GM12878 (cell line): ENCODE measurements at places on chromosomes 4 and X.

GRCh38 chrX:725971-726370 lies 95.4 kb downstream of the SHOX start:
- DNase-seq: no peak

DNA sequence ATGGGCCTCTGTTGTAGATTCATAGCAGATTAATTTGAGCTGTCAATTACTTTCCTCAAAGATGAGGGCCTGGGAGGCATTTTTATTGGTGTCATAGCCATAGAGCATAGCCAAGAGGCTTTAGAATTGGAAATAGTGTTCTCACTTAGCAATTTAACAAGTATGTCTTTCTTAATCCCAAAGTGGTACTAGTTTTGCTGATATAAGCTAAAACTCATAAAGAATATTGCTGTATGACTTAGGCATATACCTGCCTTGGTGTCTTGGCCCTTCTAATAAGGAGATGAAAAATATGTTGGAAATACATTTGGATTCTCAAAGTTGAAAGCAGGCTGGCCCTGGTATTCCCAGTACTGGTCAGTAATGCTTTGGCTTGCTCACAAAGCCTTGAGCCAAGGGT lies 221.5 kb upstream of the CXCL13 start:
- no peak for DNase-seq

DNA sequence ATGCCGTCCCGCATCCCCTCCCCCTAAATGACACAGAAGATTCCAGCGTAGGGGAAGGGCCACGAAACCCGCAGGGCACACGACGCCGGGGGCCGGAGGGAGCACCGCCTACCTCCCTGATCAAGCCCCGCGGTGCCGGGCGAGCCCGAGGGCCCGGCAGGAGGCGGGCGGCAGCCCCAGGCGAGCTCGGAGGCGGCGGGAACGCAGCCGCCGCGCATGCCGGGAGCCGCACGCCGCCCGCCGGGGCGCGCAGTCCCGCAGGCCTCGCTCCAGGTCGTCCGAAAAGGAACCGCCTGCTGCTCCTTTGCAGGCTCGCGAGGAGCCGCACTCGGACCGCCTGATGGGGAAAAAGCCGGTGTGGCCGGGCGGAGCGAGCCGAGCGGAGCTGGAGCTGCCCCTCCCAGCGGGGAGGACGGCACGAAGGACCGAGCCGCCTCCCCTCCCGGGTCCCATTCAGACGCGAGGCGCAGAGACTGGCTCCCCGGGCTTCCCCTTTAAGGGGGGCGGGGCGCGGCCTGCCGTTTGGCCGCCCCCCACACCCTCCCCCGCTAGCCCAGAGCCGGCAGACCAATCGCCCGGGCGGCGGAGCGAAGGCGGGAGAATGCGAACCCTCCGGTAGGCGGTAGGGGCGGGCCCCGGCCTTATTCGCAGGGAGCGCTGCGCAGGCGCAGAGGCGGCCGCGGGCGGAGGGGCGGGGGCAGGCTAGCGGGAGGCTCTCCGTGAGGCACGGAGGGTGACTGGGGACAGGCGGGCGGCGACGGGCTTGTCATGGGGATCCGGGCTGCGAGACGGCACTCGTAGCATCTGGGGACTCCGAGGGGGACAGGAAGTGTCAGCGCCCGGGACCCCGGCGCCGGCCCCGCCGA lies 561 bp upstream of the ING2 start:
- peak; percentile 80 for DNase-seq

GRCh38 chr4:56739066-56739777 lies 58.1 kb upstream of the HOPX start:
- no peak for DNase-seq
